Upper lobe of right lung (tissue), 1 donor: ENCODE measurements at places on chromosomes 6 and 20. TPM values are rescaled to one million over a fixed set of nuclear protein-coding genes. Genes with fewer than 3 reads are reported as not detected.
A peak's percentile ranks its signal among the peaks of the same experiment; 100 is the strongest.

GRCh38 chr6:109121411-109121810 lies 26.1 kb downstream of the CEP57L1 start:
- no peaks in the 10 kb centered on the region for H3K27me3 ChIP-seq
- H3K36me3 ChIP-seq = no peaks in the 10 kb centered on the region
- peaks cover 13% of the 10 kb centered on the region for H3K4me1 ChIP-seq
- no peak overlapping the region for H3K4me3 ChIP-seq

DNA sequence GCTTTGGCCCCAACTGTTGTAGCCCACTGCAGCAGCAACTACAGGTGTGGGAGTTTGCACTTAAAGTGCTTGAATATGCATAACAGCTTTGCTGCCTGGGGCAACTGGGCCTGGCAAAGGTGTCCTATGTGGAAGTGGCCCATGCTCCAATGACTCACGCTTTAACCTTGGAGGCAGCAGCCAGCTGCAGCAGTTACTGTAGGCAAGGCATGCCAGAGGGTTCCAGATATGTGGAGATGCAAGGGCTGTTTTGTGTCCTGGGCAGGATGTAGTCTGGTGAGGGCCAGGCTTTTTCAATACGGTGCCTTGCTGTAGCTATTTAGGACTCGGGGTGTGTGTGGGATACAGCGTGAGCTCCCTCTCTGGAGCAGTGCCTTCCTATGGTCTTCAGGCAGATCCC lies 150.3 kb downstream of the NKAIN2 start:
- H3K27me3 ChIP-seq = no peaks in the 10 kb centered on the region
- DNase-seq = no peak
- no peak overlapping the region for H3K27ac ChIP-seq
- no peaks in the 10 kb centered on the region for H3K36me3 ChIP-seq

DNA sequence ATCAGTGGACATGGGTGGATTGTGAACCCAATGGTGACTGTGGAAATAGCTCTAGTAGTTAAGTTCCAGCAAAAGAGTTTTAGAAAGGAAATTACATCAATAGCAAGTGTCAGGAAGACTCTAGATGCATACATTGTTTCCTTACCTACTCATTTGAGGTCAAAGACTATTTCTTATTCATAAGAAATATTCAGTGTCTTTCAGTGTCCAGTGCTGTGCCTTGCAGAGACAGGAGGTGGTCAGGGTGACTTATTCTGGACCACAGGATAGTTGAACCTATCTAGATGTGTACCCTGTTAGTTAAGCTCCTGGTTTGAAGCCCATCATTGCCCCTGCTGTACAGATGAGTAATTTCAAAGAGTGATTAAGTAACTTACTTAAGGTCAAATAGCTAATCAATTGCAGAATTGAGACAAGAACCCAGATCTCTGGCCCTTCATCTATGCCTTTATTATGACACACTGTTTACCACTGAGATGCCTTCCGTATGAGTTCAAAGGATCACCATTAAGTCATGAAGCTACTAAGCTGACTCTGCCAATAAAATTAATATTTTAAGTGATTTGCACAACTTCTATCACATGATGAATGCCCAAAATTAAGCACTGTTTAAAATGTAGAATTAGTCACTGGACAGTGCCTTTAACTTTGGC lies 136.1 kb downstream of the PDSS2 start:
- no peak for DNase-seq
- H3K36me3 ChIP-seq = no peaks in the 10 kb centered on the region
- no peak overlapping the region for H3K27ac ChIP-seq
- H3K27me3 ChIP-seq = no peaks in the 10 kb centered on the region
- H3K4me1 ChIP-seq = no peaks in the 10 kb centered on the region

DNA sequence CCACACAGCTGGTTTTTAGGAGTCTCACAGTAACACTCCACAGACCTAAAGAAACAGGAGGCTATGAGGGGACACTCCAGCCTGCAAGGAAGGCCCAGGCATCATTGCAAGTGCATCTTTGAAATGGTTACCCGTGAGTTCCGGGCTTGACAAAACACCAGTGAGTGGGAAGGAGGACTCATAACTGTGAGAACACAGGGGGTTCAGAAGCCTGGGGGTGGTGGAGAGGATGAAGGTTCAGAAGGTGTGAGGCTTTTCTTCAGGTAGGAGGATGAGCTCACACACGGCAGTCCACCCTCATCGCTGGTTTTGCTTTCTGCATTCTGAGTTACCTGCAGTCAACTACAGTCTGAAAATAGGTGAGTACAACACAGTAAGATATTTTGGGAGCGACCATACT lies 39.9 kb downstream of the MAP7 start:
- H3K36me3 ChIP-seq = no peaks in the 10 kb centered on the region
- H3K4me3 ChIP-seq = no peak overlapping the region
- peaks cover 4% of the 10 kb centered on the region for H3K4me1 ChIP-seq
- no peak for DNase-seq
- no peaks in the 10 kb centered on the region for H3K27me3 ChIP-seq

GRCh38 chr20:11686820-11687543 lies 230.7 kb upstream of the BTBD3 start:
- no peaks in the 10 kb centered on the region for H3K36me3 ChIP-seq
- peak overlapping the region; percentile 23 for H3K4me3 ChIP-seq
- H3K27ac ChIP-seq = no peak overlapping the region
- no peaks in the 10 kb centered on the region for H3K4me1 ChIP-seq

GRCh38 chr20:44219170-44219730 lies 8.7 kb upstream of the OSER1 start:
- H3K27me3 ChIP-seq = no peaks in the 10 kb centered on the region
- H3K36me3 ChIP-seq = no peaks in the 10 kb centered on the region
- no peak for DNase-seq
- no peak overlapping the region for H3K27ac ChIP-seq
- no peak overlapping the region for H3K4me3 ChIP-seq

GRCh38 chr6:46898006-46898405 lies 23.7 kb downstream of the ADGRF5 start:
- no peaks in the 10 kb centered on the region for H3K27me3 ChIP-seq
- peaks cover 58% of the 10 kb centered on the region for H3K4me1 ChIP-seq
- peaks cover 24% of the 10 kb centered on the region for H3K36me3 ChIP-seq
- no peak for DNase-seq

GRCh38 chr20:50547964-50548363 lies 37.8 kb downstream of the PTPN1 start:
- H3K27ac ChIP-seq = no peak overlapping the region
- DNase-seq = no peak
- H3K27me3 ChIP-seq = no peaks in the 10 kb centered on the region
- no peak overlapping the region for H3K4me3 ChIP-seq

DNA sequence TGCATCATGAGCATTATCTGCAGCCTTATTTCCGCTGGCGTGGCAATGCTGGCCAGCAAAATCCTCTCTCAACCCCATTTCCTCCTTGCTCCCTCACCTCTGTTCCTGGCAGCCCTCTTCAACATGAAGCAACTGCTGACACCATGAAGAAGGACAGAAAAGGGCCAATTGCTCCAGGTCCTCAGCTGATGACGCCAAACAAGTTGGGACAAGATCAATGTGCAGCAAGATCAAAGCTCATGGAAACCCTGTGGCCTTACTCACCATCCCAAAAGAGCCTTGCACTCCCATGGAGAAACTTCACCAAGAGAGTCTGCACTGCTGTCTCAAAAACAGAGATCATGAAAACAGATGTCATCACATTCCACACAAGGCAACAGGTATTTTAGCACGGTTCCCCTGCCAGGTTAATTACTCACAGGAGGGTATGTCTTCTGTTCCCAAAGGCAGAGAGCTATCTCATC lies 7.4 kb downstream of the GFOD1 start:
- no peak overlapping the region for H3K27ac ChIP-seq
- DNase-seq = no peak
- H3K4me3 ChIP-seq = no peak overlapping the region
- no peaks in the 10 kb centered on the region for H3K27me3 ChIP-seq

DNA sequence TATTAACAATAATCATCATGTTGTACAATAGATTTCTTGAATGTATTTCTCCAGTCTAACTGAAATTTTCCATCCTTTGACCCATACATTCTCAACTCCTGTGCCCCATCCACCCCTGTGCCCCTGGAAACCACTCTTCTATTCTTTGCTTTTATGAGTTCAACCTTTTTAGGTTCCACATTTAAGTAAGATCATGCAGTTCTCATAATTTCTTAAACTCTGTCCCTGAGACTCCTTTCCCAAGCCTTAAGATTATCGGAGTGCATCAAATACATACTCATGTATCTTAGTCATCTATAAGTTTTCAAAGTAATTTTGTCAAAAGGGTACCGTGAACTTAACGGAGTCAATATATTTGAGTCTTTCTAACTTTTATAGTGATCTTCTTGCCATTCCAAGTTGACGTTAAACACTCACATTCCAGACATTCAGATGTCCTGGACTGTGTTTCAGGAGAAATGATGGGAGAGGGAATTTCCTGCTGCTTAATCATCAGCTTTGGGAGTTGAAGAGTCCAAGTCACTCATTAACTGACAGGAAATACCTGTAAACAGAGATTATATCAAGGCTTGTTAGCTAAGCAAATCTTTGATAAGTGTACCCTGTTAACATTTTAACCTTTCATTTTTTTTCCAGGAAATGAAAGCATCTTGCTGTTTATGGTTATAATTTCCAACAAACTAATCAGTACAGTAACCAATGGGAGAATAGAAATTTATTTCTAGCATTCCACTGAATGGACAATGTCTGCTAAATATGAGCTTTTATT lies 73.3 kb downstream of the ADGRG6 start:
- H3K4me1 ChIP-seq = peaks cover 31% of the 10 kb centered on the region
- H3K4me3 ChIP-seq = no peak overlapping the region
- no peaks in the 10 kb centered on the region for H3K27me3 ChIP-seq

GRCh38 chr6:37293426-37293825 lies 35.5 kb upstream of the TMEM217 start:
- no peak for DNase-seq
- H3K4me1 ChIP-seq = no peaks in the 10 kb centered on the region
- H3K4me3 ChIP-seq = no peak overlapping the region
- no peak overlapping the region for H3K27ac ChIP-seq
- peaks cover 82% of the 10 kb centered on the region for H3K36me3 ChIP-seq

SNX21 gene
- total RNA-seq = 23.4 TPM

KCNK16 gene
- not detected for total RNA-seq

C6orf47 gene
- total RNA-seq = 25.6 TPM

GSTA1 gene
- 1.9 TPM for total RNA-seq

REM1 gene
- total RNA-seq = 4.0 TPM

DDX39B gene
- total RNA-seq = 241 TPM
